ENCODE measurements at places on chromosomes 11 and 22.

DNA sequence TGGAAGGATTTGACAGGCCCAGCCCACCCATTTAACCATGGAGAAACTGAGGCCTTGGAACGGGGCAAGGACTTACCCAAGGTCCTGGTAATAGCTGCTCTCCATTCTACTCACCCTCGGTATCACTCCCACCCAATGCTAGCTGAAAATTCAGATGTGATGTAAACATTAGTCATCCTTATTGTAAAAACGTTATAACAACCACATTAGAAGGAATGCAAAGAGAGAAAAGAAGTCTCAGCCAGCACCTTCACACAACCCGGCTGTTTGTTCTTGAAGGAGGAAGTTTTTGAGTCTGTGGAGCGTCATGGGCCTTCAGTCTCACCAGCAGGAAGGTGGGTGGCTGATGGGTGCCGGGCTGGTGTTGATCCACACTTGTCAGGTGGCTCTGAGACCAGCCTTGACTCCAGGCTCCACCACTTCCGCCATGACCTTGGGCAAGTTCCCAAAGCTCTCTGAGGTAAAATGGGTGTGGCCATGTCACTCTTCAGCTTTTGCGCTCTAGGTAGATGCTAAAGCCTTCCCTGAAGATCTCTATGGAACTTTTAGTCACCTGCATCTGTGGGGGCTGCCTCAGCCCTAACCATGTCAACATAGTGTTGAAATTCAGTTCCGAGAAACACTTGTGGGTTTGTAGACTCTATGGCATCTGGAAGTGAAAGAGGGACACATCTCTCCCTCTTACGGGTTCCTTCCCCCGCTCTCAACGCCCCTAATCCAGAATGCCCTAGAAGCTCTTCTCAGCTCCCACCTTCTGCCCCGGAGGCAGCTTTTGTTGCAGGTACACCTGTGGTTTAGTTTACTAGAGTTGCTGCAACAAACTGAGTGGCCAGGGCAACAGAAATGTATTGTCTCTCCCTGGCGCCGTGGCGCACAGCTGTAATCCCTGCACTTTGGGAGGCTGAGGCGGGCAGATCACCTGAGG lies 14.8 kb downstream of the CD6 start:
- DNase-seq: no peak

- DNase-seq: peak; percentile 28
Measured at GRCh38 chr11:7657306-7658025, 15.8 kb downstream of the CYB5R2 start.

- DNase-seq: no peak
Measured at GRCh38 chr11:46122945-46123715, 1.9 kb upstream of the PHF21A start.

- DNase-seq: no peak
Measured at GRCh38 chr11:95359756-95360155, 128.8 kb upstream of the SESN3 start.

DNA sequence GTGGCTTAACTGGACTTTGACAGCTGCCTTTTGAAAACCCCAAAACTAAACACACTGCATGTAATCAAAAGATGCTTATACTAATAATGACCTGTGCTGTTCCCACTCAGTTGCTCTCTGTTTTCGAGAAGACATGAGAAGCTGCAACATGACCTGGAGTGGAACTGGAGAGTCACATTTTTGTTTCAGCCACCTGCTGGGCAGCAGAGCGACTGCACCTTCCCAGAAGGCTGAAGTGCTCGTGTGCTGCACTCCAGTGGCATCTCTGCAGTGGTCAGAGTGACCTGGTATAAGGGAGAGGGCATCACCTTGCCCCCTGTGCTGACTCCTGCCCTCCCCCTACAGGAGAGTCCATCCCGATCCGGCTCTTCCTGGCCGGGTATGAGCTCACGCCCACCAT lies 8.6 kb downstream of the THYN1 start:
- no peak for DNase-seq

GRCh38 chr11:113113801-113114704 lies 152.8 kb downstream of the NCAM1 start:
- no peak for DNase-seq

GRCh38 chr22:17477391-17477833 lies 85.9 kb upstream of the SLC25A18 start:
- DNase-seq: no peak

DNA sequence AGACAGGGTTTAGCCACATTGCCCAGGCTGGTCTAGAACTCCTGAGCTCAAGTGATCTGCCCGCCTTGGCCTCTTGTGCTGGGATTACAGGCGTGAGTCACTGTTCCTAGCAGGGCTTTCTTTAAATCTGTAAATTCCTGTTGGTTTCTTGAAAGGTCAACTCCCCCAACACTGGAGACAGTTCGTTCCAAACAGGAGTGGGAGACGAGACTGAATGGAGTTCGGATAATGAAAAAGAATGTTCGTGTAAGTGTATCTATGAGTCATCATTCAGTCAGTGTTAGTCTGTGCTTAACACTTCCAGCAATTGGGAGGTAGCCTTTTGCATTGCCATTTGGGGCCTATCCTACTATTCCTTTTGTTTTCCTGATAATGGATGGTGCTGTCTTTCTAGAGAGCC lies 10.0 kb upstream of the BACE1-AS start:
- DNase-seq: peak; percentile 50

DNA sequence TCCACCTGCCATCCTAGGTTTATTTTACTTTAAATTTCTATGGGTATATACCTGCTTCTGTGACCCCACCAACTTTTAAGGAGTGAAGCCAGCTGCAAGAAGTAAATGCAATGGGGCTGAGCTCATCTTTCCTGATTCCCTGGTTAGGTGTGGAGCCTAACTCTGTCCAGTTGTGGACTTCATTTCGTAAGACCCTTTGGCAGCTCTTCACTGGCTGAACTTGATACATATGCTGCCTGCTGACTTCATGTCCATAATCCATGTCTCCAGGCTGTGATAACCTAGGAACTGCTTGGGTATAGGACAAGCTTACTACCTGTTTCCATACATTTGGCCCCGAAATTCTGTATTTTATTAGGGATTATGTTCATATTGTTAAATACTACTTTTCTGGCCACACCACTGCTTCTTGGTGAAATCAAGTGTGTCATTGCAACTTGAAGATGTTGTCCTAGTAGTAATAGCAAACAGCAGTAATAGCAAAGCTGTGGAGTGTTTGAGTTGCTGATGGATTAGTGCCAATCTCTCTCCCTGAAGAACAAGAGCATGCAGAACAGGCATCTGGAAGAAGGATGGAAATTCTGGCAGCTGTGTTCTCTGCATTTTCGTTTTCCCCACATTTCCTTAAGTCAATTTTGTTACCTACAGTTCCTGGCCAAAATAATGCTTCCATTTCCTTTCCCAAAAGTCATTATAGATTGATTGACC lies 31.2 kb downstream of the LDLRAD3 start:
- no peak for DNase-seq

DNA sequence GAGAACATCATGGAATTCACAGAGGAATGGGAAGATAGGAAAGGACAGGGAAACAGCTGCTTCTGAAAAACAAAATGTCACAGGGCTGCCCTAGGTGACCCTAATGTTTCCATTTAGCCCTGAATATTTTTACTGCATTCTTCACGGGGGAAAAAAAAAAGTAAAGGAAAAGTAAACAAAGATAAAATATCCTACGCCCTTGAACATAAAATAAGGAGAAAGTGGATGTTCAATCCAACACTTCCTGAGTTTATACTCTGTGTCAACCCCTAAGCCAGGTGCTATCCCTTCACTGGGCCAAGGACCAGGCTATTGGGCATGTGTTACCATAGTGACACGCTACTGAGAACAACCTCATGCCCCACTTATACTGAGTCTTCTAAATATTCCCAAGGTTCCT lies 84.7 kb downstream of the FAM76B start:
- no peak for DNase-seq

- no peak for DNase-seq
Measured at GRCh38 chr22:26734339-26735018, 77.1 kb downstream of the MIAT start.

GRCh38 chr11:95461858-95462257 lies 230.9 kb upstream of the SESN3 start:
- no peak for DNase-seq

DNA sequence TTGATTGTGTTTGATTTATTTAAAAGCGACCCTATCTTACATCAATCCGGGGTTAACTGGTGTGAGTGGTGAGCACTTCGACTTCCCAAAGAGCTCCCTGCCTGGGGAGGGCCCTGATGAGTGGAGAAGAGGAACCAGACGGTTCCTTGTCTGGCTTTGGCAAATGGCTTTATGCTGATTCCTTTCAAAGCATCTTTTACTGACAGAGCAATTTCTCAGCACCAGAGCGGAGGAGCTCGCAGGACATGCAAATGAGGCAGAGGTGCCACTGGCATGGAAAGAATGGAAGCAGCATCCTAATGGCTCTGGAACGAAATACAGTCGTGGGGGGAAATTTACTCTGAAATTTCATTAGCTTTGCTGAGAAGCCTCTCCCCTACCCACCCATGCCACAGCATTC lies 410.9 kb upstream of the B3GAT1 start:
- no peak for DNase-seq

GRCh38 chr11:67409781-67410368 lies 5.6 kb upstream of the CARNS1 start:
- peak; percentile 33 for DNase-seq

DNA sequence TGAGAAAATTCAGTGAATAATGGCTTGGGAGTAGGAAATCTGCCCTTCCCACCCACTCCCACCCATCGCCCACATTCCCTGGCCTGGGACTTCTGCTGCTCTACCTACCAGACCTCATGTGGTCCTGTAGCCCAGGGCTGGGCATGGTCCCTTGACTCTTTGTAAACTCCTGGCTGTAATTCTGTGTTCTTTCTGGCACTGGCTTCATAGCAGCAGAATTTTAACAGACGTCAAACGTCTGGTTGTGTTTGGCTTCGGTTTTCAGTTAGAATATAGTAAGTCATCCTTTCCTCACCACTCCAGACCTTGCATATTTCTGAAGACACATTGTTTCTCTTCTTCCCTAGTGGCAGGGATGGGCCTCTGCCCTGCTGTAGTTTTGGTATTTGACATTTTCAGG lies 210.6 kb downstream of the CSNK2A3 start:
- no peak for DNase-seq

DNA sequence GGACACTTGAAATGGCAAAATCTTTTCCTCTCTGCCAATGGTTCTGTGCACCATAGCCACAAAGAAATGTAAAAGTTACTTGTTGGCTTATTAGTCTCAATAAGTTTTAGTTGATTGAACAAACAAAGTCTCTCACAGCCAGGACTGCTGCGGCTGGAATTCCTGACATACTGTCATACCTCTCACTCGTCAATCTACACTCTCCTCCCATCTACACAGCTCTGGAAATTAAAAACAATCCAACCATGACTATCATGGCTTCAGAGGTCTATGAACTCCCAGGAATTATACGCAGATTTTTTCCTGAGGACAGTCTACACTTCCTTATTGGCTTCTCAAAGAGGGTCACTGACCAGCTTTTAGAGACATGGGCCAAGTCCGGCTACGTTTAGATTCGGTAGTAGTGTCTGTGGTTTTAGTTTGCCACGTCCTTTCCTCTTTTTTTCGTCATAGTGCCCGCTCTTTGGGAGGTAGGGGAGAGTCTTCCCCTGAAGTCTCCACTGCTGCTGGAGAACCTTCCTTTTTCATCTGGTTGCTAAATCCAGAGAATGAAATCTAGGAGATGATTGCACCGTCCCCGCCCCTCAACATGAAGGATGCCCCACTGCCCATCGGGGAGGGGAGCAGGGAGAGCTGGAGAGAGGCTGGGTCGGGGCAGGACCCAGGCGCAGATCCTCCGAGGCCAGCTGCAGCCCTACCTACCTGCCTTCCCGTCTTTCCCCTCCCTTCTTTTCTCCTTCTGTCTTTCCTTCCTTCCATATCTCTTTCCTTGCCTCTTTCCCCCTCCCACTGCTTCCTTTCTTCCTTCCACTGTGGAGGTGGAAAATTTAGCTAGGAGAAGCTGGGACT lies 1.0 kb upstream of the PLEKHB1 start:
- DNase-seq: no peak

GRCh38 chr11:29518389-29519174 lies 498.2 kb downstream of the KCNA4 start:
- no peak for DNase-seq

DNA sequence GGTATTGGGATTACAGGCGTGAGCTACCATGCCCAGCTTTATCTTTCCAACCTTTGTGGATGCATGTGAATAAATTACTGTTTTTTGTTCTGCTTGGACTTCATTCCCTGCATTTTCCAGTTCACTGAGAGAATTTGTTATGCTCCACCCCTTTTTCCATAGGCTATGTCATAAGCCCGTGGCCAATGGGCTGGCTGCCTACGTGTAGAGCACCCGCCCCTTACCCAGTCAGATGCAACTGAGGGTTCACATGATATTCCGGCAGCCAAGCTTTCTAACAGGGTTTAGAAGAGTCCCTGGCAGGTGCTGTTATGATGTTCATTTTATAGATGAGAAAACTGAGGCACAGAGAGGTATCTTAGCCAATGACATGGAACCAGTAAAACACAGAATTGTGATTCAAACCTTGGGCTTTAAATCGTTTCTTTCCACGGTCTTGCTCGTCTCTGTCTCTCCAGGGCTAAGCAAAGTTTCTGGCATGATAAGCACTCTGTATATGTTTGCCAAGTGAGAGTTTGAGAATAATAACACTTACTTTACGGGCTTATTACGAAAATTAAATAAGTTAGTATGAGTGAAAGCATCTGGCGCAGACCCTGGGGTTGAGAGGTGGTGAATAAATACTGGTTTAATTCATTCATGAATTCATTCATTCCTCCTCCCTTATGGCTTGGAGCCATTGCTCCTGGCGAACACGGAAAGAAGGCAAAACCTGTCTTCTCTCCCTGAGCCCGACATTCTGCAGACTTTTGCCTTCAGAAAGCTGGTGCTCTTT lies 42.4 kb upstream of the RASD2 start:
- DNase-seq: no peak

GRCh38 chr11:64114231-64114630 lies 51.7 kb downstream of the MACROD1 start:
- DNase-seq: no peak

GRCh38 chr11:125061281-125061680 lies 1.8 kb upstream of the SLC37A2 start:
- DNase-seq: no peak

DNA sequence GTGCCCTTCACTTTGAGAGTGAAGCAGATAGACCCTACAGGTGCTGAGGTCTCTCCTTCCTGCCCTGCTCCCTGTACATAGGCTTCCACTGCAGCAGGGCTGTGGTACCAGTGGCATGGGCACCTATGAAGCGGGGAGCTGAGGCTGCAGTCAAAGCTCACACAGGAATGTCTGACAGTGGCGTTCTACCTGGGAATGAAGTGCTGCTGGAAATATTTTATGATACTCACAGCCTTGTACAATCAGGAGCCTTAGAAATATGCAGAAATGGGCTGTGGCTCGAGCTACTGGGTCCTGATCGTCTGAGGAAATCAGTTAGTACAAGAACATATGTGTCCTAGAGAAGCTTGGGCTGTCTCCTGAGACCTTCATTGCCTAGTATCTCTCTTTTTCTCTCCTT lies 24.8 kb downstream of the MRPL16 start:
- no peak for DNase-seq

DNA sequence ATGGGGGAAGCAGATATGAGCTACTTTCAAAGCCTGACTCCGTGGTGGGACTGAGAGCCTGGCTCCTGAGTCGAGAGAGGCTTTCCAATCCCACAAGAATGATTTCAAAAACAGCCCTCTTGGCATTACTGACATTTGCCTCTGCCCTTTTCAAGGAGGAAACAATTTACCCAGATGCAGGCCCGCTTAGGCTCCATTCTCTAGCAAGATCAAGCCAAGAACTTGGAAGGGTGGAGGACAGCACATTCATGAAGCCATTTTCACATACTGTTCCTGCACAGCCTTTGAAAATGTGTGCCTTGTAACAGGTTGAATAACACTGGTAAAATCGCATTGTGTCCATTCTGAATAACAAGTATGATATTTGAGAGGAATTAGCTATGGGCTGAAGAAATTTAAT lies 58.2 kb upstream of the EED start:
- DNase-seq: no peak

Measured in HCT116 (cell line).